GM04503 (cell line): ENCODE measurements at places on chromosomes 1 and 21.

DNA sequence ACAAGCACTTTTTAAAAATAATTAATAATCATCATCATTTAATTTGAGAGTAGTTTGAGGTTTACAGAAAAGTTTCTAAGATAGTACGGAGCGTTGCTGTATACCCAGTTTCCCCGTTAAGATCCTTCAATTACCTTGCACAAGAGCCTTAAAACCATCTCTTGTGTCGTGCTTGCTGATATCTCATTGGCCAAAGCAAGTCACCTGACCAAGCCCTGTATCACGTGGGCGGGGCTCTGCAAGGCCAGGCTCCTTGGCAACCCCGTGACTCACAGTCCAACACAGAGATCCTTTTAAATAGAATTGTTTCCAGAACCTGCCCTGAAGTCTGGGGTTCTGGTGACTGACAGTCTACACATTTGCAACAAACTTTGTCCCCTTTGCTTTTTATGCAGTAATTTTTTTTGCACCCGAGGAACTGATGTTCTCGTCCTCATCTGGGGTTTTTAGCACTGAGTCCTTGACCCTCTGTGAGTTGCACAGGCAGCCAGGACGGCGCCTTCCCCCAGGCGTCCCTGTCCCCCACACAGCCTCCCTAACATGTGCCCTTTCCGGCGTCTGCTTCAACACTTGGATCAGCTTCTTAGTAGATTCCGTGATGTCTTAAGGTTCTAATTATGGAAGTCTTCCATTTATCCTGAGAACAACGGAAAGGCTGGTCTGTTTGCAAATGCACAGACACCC is 183.3 kb upstream of the TMEM51 start:
- peak; percentile 87 for DNase-seq

- no peak for DNase-seq
Observed at GRCh38 chr21:44972821-44973220, 33.0 kb downstream of the SLX9 start.

- DNase-seq, result peak; percentile 13
Observed at GRCh38 chr1:75908717-75909152, 23.5 kb downstream of the ASB17 start.

DNA sequence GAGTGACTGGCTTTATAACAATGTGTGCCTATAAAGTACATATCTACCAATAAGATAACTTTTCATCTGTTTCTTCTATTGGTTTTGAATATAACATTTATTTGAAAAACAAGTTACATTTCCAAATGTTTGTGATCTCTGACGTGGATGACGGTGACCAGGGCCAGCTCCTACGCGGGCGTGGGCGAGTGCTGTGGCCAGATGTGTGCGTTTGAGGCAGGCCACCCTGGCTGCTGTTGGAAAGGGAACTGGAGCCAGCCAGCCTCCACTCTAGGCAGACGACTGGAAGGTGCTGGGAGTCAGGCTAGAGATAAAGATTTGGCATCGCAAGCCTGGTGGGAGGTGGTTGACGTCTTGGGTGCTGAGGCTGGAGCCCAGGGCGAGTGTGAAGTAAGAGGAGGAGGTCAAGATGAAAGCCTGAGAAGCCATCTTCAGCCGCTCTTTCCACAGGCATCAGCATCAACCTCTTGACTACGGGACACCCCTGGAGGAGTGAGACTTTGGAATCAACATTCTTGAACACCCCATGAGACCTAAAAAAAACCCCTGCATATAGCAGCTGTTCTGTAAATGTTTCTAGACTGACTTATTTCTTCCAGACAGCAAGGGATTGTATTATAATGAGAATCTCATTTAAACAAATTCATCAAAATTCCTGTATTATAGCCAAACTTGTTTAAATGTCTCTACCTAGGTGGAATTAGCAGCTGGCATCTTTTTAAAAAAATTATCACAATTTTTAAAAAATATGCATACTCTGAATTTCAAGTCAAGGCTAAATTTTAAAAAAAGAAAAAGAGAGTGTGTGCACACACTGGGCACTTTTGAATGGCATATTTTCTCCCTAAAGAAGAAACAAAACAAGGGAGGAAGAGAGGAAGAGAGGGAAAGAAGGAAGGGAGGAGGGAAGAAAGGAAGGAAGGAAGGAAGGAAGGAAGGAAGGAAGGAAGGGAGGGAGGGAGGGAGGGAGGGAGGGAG is 112.5 kb upstream of the SLC44A3 start:
- DNase-seq, result no peak

- no peak for DNase-seq
Observed at GRCh38 chr1:95033843-95034242, 38.9 kb downstream of the ALG14 start.

DNA sequence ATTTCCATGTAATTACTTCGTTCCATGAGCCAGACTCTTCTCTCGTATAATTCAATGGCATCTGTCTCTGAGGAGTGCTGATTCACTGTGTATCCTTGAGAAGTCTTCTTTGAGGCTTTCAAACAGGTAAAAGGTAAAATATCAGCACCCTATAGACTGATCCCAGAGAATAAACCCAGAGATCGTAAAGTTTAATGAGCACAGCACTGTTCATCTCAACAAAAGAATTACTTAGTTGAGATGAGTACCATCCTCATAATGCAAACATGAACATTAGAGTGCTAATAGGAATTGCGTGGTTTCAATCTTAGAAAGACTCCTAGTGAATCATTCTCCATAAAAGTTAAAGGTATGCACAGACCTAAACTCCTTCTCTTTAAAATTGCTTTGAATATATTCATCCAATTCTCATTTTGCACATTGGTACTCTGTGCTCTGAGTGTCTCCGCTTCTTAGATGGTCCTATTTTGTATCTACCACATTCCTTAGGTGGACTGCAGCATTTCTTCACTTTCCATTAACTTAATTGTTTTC is 97.2 kb downstream of the TBX15 start:
- no peak for DNase-seq

DNA sequence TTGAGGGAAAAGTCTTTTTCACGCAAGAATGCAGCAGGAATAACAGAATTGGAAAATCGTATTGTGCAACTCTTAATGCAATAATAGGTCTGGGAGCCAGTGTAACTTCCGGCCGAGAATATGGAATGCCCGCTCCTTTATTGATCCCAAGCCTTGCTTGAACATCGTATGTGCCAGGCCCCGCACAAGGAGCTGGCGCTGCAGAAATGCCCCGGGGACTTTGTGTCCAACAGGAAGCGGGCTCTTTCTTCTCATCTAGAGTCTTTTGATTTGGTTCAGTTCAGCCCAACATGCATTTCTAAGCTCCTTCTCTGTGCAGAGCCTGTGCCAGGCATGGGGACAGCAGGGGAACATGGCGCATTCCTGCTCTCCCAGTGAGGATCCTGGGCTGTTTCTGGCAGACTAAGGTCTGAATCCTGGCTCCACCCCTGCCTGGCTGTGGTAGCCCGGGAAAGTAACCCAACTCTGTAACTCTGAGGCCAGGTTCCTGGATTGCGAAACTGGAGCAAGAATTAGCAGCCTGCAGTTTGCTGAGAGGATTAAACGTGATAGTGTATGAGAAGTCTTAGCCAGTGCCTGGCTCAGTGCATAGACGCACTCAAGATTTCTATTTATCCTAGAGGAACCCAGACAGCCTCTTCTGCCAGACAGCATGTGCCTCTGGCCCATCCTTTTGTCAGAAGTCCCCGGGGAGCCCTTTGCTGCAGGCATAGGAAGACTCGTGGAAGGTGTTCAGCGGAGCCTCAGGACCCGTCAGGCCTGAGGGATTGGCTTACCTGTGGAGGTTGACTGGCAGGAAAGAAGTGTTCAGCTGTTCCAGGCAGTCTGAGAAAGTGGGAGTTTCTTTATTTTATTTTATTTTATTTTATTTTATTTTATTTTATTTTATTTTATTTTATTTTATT is 987 bp upstream of the CDCP2 start:
- peak; percentile 51 for DNase-seq

DNA sequence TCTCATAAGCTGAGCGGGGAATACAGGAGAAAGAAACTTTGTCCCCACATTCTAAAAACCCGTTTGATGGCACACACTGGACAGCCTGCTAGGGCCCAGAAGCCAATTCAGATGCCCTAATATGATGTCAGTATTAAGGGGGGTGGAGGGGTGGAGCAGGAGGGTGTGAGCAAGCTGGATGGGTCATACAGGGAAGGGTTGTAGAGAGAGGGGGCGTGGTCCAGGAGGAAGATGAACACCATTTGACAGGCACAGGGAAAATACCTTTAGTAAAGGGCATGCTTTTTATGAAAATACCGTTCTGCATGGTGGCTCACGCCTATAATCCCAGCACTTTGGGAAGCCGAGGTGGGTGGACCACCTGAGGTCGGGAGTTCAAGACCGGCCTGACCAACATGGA is 6.0 kb downstream of the TARS2 start:
- DNase-seq, result no peak

DNA sequence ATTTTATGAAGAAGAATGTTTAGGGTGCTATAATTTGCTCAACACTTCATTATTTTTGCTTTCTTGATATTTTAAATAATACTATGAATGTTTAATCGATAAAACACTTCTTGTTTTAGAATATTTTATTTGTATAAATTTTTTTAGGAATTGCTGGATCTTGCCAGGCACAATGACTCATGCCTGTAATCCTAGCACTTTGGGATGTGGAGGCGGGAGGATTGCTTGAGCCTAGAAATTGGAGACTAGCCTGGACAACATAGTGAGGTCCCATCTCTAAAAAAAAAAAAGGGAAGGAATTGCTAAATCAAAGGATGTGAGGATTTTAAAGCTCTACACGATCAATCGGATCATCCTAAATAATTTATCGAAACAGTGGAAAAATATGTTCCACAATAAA is 17.6 kb downstream of the RNF11 start:
- no peak for DNase-seq

DNA sequence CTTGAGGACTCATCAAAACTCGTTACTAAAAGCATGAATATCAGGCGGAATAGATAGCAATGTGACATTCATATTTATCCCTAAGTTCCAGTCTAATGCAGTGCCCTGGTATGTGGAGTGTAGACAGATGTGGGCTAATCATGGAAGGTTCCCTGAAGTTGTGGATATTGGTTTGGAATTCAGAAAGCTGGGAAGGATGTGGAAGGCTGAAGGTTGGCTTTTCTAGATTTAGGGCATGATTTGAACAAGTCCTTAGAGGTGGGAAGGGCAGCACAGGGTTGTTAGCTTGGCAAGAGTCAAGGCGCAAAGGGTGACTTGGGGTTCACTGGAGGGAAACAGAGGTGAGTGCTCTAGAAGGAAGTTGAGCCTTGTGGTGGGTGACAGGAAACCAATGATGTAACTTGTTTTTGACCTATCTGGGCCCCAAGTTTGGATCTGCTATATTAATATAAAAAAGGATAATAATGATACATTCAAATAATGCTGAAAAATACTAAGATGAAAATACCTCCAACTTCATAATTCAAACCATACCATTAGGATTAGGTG is 21.9 kb downstream of the LGALS8 start:
- DNase-seq, result no peak

- no peak for DNase-seq
Observed at GRCh38 chr1:115115521-115116161, 26.3 kb upstream of the TSPAN2 start.

DNA sequence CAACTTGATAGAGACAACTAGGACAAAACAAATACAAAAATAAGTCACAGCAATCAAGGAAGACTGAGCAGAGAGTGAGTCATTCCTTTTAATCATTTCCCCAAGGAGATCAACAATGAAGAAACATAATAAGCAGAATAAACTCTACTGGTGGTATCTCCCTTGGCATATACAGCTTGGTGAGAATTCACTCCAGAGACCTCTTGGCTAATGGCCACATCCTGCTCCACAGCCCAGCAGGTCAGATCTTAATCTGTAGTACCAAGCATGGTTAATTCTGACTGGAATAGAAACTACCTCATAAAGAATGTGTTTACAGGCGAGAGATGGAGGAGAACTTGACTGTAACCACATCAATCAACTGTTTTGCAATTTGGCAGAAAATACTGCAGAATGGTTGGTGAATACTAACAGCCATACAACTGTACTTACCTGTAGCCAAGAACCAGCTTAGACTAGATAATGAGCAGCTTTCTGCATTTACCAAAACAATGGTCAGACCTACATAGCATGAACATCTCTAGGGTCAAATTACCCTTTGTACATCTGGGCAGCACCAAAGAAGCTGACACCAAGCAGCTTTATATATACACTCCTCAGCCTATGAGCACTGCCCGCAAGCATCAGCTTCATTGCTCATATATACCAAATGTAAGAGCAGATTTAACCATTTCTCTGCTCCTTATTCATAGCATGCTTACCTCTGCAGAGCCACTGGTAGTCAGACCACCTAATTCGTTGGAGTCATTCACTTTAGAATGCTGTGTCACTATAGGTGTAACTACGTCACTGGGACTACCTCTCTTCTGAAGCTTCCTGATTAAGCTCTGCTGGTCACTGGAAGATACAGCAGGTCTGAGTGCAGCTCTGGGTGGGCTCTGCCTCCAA is 51.0 kb downstream of the KIAA0319L start:
- DNase-seq, result peak; percentile 84

DNA sequence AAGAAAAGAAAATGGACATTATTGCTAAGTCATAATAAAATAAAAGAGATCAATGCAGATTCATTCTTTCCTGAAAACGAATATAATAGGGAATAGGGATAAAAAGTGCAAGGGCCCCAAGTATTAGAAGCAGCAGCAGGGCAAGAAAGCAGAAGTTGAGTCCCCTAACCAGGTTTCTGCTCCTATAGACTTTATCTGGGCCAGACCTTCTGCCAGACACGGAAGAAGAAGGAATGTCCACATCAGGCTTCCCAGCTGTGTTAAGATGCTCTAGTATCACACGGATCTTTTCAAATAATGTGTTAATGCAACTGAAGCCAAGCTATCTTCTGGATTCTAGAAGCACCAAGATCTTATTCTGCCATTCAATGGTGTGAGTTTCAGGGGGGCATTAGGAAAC is 26.9 kb downstream of the CD244 start:
- DNase-seq, result no peak

GRCh38 chr21:33980276-33980916 is 64.8 kb upstream of the ATP5PO start:
- DNase-seq, result no peak

DNA sequence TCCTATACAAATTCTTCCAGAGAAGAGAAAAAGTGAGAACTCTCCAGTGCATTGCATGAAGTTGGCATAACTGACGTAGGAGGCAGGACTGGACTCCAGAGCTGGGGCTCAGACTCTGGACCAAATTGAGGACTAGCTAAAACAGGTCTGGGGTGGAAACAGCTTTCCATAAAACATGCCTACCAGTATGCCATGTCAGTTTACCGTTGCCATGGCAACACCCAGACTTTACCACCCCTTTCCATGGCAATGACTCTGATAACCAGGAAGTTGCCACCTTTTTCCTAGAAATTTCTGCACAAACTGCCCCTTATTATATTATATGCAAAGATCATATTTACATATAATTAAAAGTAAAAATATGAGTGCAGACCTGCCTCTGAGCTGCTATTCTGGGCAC is 8.9 kb upstream of the ZBTB8B start:
- no peak for DNase-seq

GRCh38 chr1:54754486-54755285 is 9.6 kb downstream of the PARS2 start:
- no peak for DNase-seq

- no peak for DNase-seq
Observed at GRCh38 chr1:40583980-40584379, 52.5 kb downstream of the ZNF684 start.
